Muscle of back (tissue), 13 donors: ENCODE measurements at places on chromosomes 13 and 19. TPM values are rescaled to one million over a fixed set of nuclear protein-coding genes. Genes with fewer than 3 reads are reported as not detected.

Gene KCNN4
- polyA plus RNA-seq, result 0.54 TPM

Gene GGN
- polyA plus RNA-seq, result not detected

Gene SMAD9
- 18.7 TPM for polyA plus RNA-seq

Gene DHDH
- polyA plus RNA-seq, result not detected

Gene GPR12
- 0.21 TPM for polyA plus RNA-seq

Gene PSG4
- polyA plus RNA-seq, result 1.5 TPM

Gene PCDH9
- polyA plus RNA-seq, result 2.7 TPM

- no peak for DNase-seq
Measured at GRCh38 chr13:77038907-77039480, 12.0 kb upstream of the FBXL3 start.

- no peak for DNase-seq
Measured at GRCh38 chr19:14116525-14116917, 1.0 kb downstream of the PRKACA start.

- DNase-seq, result no peak
Measured at GRCh38 chr19:35528218-35529038, at the start of gene SBSN. TSS of gene SBSN (minus strand) at chr19:35528311. CDS start at chr19:35528281, 30 bp downstream.

- no peak for DNase-seq
Measured at GRCh38 chr19:34356875-34357274, 8.1 kb upstream of the GPI start.

DNA sequence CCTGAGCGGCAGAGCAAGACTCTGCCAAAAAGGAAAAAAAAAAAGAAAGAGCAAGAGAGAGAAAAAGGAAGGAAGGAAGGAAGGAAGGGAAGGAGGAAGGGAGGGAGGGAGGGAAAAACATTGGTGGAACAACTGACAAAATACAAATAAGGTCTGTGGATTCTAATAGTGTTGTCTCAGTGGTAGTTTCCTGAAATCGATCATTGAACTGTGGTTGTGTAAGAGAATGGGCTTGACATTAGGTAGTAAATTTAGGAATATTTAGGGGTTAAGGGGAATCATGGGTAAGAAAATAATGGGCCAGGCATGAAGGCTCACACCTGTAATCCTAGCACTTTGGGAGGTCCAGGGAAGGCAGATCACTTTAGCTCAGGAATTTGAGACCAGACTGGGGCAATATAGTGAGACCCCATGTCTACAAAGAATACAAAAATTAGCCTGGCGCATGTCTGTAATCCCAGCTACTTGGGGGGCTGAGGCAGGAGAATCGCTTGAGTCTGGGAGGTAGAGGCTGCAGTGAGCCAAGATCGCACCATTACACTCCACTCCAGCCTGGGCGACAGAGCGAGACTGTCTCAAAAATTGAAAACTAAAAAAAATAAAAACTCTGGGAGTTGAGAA lies 14.5 kb downstream of the PHLDB3 start:
- no peak for DNase-seq

GRCh38 chr13:60175571-60175970 lies 11.8 kb upstream of the DIAPH3 start:
- DNase-seq, result no peak

- DNase-seq, result no peak
Measured at GRCh38 chr13:40652588-40652940, 13.9 kb downstream of the FOXO1 start.

- DNase-seq, result no peak
Measured at GRCh38 chr13:33328701-33329100, 43.1 kb upstream of the STARD13 start.

- DNase-seq, result no peak
Measured at GRCh38 chr13:59461411-59461810, 702.3 kb downstream of the DIAPH3 start.

GRCh38 chr19:28840891-28841290 lies 372.1 kb downstream of the UQCRFS1 start:
- DNase-seq, result no peak

DNA sequence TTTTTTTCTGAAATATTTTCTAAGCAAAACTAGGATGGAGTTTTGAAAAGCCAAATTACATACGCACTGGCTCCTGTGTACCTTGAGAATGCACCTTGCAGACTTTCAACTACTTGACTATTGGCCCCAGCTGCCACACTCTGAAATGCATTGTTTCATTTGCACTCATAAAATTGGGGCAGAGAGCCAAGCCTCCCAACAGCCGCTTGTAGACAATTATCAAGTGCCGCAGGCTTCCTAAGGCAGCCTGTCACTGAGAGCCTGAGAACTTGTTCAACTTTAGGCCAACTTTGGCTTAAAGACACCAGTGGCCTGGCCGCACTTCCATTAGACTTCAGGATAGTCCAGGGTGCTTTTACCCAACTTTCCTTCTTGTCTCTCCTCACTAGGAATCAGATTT lies 115.7 kb upstream of the STARD13 start:
- DNase-seq, result peak; percentile 26

- no peak for DNase-seq
Measured at GRCh38 chr19:50632151-50632835, 7.4 kb downstream of the SYT3 start.

DNA sequence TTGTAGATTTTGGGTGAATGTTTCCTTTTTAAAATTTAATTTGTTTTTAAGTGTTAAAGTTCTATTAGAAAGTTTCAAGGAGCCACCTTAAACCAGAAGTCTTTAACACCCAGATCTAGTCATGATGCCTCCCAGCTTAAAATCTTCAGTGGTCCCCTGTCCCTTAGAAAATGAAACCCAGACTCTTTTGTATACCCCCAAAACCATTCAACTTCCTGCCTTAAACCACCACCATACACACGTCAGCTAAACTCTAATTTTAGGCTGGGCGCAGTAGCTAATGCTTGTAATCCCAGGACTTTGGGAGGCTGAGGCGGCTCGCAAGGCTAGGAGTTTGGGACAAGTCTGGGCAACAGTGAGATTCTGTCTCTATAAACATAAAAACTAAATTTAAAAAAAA lies 37.9 kb downstream of the N4BP2L1 start:
- no peak for DNase-seq

DNA sequence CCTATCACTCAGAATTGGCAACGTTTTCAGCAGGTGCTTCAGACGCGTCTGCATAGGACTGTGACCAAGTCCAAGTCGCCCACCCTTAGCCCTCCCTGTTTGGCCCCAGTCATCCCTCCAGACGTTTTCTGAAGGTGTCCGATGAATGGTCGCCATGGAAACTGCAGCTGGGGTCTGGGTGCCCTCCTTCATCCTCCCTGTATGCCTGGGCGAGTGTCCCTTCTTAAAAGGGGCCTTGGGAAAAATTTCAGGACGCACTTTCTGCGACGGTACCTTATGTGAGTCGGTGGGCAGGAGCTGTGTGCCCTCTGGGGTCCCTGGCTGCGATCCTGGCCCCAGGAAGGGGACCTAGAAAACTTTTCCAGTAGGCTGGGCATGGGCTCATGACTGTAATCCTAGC lies 25.1 kb downstream of the MAN2B1 start:
- no peak for DNase-seq

- DNase-seq, result no peak
Measured at GRCh38 chr13:93721483-93721882, 494.9 kb downstream of the GPC6 start.

- no peak for DNase-seq
Measured at GRCh38 chr13:35920816-35921215, 210.4 kb downstream of the DCLK1 start.

DNA sequence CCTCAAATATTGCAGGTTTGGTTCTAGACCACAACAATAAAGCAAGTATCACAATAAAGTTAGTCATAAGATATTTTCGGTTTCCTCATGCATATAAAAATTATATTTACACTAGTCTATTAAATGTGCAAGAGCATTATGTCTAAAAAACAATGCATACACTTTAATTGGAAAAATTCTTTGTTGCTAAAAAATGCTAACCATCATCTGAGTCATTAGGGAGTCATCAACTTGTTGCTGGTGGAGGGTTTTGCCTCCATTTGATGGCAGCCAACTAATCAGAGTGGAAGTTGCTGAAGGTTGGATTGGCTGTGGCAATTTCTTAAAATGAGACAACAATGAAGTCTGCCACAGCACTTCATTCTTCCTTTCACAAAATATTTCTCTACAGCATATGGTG lies 422.3 kb upstream of the GPC6 start:
- peak; percentile 24 for DNase-seq

GRCh38 chr13:44174769-44175425 lies 198.7 kb upstream of the SERP2 start:
- DNase-seq, result no peak
